SK-N-MC (cell line): ENCODE measurements at places on chromosomes 6 and 20.

DNA sequence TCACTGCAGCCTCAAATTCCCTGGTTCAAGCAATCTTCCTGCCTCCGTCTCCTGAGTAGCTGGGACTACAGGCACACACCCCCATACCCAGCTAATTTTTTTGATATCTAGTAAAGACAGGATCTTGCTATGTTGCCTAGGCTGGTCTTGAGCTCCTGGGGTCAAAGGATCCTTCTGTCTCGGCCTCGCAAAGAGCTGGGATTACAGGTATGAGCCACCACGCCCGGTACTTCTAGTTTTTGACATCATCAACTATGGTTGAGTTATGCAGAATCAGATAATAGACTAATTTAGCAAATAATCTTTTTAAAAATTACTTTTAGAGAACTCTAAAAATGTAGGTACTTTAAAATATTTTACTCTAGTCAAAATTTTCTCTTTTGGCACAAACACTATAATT lies 166.2 kb downstream of the SOX4 start:
- no peak for DNase-seq

DNA sequence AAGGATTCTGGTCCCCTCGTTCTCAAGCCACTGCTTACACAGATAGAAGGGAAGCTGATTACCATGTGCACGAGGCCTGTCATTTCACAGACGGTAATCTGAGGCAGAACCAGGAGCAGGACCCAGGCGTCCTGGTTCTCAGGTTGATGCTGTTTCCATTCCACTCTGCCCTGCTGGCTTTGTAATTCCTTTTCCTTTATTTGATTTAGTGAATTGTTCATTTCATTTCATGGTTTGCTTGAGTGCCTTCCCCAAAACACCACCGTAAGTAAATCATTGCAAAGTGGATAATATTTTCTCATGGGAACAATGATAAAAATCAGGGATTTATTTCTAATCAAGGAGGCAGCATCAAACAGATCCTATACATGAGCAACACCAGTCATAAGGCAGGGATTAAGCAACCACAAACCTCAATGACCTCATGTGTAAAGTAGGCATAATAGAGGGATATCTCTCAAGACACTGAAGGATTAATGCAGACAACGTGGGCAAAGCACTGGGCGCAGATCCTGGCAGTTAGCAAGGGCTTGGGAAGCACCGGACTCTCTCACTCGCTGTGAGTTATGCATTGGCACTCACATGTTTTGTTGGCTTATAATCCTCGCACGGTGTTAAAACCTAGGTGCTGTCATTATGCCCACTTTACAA lies 229.5 kb upstream of the FOXQ1 start:
- no peak for DNase-seq

GRCh38 chr6:109056661-109057060 lies 38.0 kb downstream of the SESN1 start:
- DNase-seq = no peak

DNA sequence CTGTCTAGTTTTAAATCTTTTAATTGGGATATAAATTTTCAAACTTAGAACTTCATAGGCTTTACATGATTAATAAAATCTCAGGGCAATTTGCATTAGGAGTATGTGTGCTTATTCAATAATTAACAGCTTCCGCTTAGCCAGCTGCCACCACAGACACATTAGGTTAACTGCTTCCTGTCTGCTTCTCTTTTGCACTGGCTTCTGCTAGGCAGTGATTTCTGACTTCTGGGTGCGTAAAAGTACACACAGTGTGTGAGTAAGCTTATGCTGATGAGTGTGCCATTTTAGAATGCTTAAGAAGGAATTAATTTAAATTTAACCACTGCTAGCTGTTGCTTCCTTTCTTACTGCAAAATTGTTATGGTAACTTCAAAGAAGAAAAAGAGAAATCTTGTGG lies 73.9 kb downstream of the F13A1 start:
- DNase-seq = peak; percentile 51

GRCh38 chr6:35678814-35679213 lies 9.9 kb downstream of the FKBP5 start:
- no peak for DNase-seq

- no peak for DNase-seq
Observed at GRCh38 chr6:125784365-125784764, 6.4 kb upstream of the NCOA7 start.

GRCh38 chr6:82891076-82891475 lies 174.6 kb downstream of the UBE3D start:
- DNase-seq = no peak

- no peak for DNase-seq
Observed at GRCh38 chr6:152905551-152906299, 77.1 kb downstream of the FBXO5 start.

- no peak for DNase-seq
Observed at GRCh38 chr6:42702200-42702599, 20.2 kb downstream of the PRPH2 start.

DNA sequence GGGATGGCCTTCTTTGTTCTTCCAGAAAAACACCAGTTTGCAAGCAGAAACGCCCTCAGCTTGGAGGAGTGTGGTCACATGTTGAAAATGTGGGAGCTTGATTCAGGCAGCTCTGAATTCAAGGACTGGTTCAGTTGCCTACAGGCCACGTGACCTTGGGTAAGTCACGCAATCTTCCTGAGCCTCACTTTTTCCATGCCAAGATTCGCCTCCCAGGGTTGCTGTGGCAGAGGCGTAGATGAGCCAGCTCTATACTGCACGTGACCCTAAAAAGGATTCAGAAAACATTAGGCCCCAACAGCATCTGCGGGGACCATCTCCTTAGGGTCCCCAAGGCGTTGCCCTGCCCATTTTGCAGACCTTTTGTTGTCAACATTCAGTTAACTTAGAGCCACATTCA lies 112.0 kb upstream of the SNX9 start:
- DNase-seq = no peak

DNA sequence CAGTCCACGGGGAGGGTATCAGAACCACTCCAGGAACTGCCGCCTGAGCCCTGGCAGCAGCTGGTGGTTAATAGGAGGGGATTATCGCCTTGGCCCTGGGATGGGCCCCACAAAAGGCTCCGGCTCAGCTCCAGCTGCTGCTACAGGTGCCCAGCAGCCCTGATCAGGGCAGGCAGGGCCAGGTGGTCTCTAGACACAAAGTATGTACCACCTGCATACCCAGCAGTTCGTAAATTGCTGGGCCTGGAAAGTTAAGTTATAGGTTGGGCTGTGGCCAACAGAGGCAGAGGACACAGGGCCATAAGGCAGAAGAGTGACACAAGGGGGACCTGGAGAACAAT lies 35.1 kb downstream of the RRBP1 start:
- no peak for DNase-seq
